IPS-NIHi11 (cell line): ENCODE measurements at places on chromosomes 6 and 20.
A peak's percentile ranks its signal among the peaks of the same experiment; 100 is the strongest.

- DNase-seq = peak; percentile 46
Observed at GRCh38 chr6:30163090-30163917, at the start of gene TRIM15. TRIM15 (plus strand) TSS chr6:30163546; CDS start chr6:30163685, 139 bp downstream.

GRCh38 chr20:61053889-61054288, 198.2 kb upstream of the CDH4 start:
- no peak for DNase-seq

DNA sequence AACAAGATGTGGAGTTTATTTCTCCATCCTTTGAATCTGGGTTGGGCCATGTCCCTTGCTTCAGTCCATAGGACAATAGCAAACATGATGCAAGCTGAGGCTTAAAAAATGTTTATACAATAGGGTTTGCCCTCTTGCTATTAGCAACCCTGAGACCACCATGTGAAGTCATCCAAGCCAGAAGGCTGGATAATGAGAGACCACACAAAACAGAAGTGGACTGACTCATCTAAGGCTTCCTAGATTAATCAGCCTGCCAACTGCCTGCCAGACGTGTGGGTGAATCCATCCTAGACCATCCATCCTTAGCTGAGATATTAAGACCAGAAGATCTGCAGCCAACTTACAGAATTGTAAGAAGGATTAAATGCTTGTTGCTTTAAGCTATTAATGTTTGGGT, 38.1 kb upstream of the ISM1 start:
- DNase-seq = no peak

DNA sequence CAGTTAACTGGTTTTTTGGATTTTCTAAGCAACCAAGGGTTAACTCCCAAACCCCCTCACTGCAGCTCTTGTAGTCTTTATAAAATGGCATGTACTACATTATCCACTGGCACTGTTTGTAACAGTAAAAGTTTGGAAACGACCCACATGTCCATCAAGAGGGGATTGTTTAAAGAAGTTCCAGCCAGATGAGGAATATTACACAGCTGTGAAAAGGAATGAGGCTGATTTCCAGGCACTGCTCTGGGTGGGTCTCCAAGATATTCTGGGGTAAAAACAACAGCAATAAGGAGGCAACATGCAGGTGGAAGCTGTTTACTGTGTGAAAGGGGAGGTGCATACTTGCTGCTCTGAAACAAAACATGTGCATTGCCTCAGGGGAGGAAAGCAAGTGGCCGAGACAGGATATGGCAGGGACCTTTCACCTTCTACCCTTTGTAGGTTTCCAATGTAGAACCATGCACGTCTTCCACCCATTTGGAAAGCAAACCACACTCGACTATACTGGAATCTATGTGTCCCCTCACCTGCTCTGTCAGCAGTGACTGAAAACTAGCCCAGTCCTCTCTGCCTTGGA, 51.9 kb downstream of the GRM4 start:
- no peak for DNase-seq

GRCh38 chr6:164035900-164036485, 621.5 kb downstream of the QKI start:
- DNase-seq = no peak

GRCh38 chr6:7604506-7604905, 14.5 kb downstream of the SNRNP48 start:
- DNase-seq = no peak

- DNase-seq = no peak
Observed at GRCh38 chr6:3135668-3136291, 17.3 kb downstream of the BPHL start.

GRCh38 chr20:63704749-63705117, 3.0 kb downstream of the ARFRP1 start:
- DNase-seq = no peak
